ENCODE measurements at places on chromosomes 12 and 14.
A peak's percentile ranks its signal among the peaks of the same experiment; 100 is the strongest.

GRCh38 chr14:87632796-87633195, 360.2 kb downstream of the GALC start:
- DNase-seq: no peak

- no peak for DNase-seq
Measured at GRCh38 chr12:103442182-103442555, 53.6 kb downstream of the C12orf42 start.

DNA sequence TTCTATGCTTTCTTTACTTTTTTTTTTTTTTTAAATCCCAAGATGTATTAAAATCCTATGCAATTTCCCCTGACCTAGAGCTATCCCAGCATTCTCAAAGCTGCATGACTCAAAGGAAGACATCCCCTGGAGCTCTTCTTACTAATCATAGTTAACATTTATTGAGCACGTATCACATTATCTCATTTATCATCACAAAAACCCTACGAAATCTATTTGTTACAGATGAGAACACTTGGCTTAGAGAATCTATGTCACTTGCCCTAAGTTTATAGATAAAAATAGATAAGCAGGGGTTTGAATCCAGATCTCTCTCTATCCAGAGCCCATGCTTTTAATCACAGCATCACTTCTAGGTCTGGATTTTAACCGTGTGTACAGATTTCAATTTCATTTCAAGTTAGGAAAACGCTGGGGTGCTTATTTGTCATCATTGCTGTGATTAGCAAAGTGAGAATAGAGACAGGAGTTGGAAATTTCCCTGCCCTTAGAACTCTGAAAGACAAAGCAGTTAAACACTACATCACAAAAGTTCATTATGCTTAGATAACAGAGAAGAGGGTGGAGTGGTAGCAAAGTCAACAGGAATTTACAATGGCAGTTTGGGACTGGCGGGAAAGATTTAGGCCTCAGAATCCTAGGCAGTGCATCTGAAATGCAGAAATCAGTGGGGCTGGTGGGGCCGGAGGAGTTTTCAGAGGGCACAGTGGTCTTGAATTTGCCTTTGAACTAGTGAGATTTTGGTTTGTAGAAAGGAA, 177.7 kb upstream of the FRMD6 start:
- DNase-seq: no peak

GRCh38 chr14:73245480-73246325, 8.4 kb downstream of the PAPLN start:
- DNase-seq: peak; percentile 12

GRCh38 chr12:94289461-94290312, 141.3 kb downstream of the PLXNC1 start:
- DNase-seq: no peak

DNA sequence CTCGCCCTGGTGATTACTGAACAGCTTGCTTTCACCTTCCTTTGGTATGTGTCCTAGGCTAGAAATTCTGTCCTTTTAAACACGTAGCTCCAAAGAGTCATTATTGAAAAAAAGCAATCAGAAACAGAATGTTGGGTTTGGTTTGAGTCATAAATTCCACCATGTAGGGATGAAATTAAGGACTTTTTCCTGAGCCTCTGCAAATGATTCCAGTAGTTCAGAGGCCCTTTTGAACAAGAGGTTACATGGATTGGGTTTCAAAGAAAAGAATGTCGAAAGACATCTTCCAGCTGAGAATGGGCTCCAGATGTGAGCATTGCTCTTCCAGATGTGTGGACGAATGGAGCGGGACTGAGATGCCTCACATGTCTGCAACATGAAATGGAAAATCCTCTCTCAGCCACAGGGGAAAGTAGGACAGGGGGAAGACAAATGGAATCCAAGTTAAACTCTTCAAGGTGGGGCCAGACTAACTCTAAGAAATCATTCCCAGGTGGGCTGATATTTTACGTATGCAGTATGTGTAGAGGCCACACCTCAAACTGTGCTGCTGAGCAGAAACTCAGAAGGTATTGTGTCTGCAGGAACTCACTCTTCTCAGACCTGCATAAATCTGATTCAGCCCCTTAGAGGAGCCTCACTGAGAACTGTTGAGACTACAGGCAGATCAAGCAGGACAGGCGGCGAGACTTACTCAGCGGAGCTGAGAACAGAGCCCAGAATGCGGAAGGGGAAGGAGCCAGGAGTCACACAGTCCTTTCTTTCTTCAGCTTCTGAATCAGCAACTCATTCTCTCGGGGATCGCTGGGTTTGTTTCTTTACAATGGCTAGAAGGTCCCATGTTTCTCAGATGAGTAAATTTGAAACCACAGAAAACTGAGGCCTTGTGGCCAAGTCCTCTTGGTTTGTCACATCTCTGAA, 23.3 kb upstream of the EMP1 start:
- no peak for DNase-seq

DNA sequence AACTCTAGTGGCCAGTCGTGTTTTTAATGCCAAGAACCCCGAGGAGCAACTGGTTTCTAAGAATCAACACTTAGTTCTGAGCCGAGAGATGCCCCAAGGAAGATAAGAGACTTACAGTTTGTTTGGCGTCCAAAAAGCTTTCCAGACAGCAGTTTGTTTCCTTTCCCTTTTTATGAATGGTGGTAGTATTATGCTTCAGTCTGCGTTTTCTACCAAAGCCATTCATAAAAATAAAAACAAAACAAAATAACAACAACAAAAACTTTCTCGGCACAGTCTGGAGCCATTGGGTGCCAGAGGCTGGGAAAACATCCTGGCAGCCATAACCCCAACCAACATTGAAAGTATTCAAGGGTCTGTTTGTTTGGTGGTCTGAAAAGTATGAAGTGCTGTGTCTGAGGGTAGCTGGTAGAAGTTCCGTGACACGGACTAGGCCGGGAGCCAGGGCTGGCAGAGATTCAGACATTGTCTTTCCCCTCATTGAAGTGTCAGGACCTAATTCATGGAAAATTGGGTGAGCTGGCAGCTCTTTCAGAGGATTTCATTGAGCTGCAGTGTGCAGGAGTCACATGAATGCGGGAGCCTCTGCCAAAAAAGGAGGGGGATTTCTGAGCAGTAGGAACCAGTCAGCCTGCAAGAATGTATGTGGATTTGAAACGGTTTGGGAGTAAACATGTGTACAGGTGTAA, 124.2 kb downstream of the HMGA2 start:
- DNase-seq: no peak

- no peak for DNase-seq
Measured at GRCh38 chr14:94517248-94517640, 8.0 kb upstream of the SERPINA12 start.
